ENCODE measurements at places on chromosomes 1 and 21. TPM values are rescaled to one million over a fixed set of nuclear protein-coding genes. Genes with fewer than 3 reads are reported as not detected.

Gene RORC
- total RNA-seq, result 3.7 TPM

Gene NR5A2
- not detected for total RNA-seq

Gene EXOSC10
- 86.6 TPM for total RNA-seq

Gene CD48
- 313 TPM for total RNA-seq

Gene CCDC17
- 1.1 TPM for total RNA-seq

Gene NTMT2
- not detected for total RNA-seq

Gene TMEM54
- total RNA-seq, result 0.61 TPM

Gene BCAS2
- total RNA-seq, result 64.0 TPM

Gene PGLYRP3
- not detected for total RNA-seq

Gene OR2T2
- total RNA-seq, result not detected

Gene CHD5
- 0.34 TPM for total RNA-seq

Gene MYBPH
- not detected for total RNA-seq

Gene HAO2
- not detected for total RNA-seq

Gene FHAD1
- 0.50 TPM for total RNA-seq

Gene LEFTY2
- not detected for total RNA-seq

Gene CGN
- 1.0 TPM for total RNA-seq

Gene ZNF593OS
- total RNA-seq, result not detected

Gene NCAM2
- total RNA-seq, result not detected

Gene SPRR5
- total RNA-seq, result not detected

Gene SLAMF1
- total RNA-seq, result 138 TPM

Gene KPRP
- not detected for total RNA-seq

Gene TRIM67
- total RNA-seq, result not detected

Gene EPHA10
- 0.13 TPM for total RNA-seq

Gene OR6N1
- not detected for total RNA-seq

Gene FBXO2
- 1.8 TPM for total RNA-seq

Gene RGS16
- total RNA-seq, result 53.6 TPM

Gene PLA2G2A
- 0.24 TPM for total RNA-seq

Gene AQP10
- total RNA-seq, result not detected

Gene CHI3L2
- total RNA-seq, result 1.8 TPM

Gene TEX38
- not detected for total RNA-seq

Gene CTSK
- 0.38 TPM for total RNA-seq

Gene FCER1A
- not detected for total RNA-seq

Gene USH2A
- not detected for total RNA-seq

Gene NR0B2
- not detected for total RNA-seq

Gene BMP8B
- total RNA-seq, result 0.30 TPM

Gene PLPPR4
- not detected for total RNA-seq

Gene KCND3
- not detected for total RNA-seq

Measured in activated T-cell treated with anti-CD3 and anti-CD28 coated beads, Interleukin-2, amount 50 U/mL, for 4 hours (primary cell).